Muscle of leg (tissue), 16 donors: ENCODE measurements at places on chromosomes 7 and 10.

GRCh38 chr10:3805791-3806461 is 20.9 kb upstream of the KLF6 start:
- peak; percentile 93 for DNase-seq

- no peak for DNase-seq
Observed at GRCh38 chr7:82270870-82271269, 172.7 kb downstream of the CACNA2D1 start.

GRCh38 chr10:18418541-18419215 is 232.7 kb downstream of the NSUN6 start:
- DNase-seq = peak; percentile 32

GRCh38 chr10:103542764-103543616 is 49.5 kb downstream of the NEURL1 start:
- peak; percentile 68 for DNase-seq

- DNase-seq = peak; percentile 1
Observed at GRCh38 chr7:96708872-96709271, 774 bp downstream of the SEM1 start.

- DNase-seq = no peak
Observed at GRCh38 chr7:24197852-24198251, 86.1 kb upstream of the NPY start.

GRCh38 chr7:20354610-20355528 is 24.2 kb downstream of the ITGB8 start:
- DNase-seq = no peak

GRCh38 chr7:157893535-157894044 is 556.8 kb downstream of the DNAJB6 start:
- DNase-seq = no peak

GRCh38 chr10:69791812-69792211 is 9.9 kb upstream of the COL13A1 start:
- DNase-seq = no peak

DNA sequence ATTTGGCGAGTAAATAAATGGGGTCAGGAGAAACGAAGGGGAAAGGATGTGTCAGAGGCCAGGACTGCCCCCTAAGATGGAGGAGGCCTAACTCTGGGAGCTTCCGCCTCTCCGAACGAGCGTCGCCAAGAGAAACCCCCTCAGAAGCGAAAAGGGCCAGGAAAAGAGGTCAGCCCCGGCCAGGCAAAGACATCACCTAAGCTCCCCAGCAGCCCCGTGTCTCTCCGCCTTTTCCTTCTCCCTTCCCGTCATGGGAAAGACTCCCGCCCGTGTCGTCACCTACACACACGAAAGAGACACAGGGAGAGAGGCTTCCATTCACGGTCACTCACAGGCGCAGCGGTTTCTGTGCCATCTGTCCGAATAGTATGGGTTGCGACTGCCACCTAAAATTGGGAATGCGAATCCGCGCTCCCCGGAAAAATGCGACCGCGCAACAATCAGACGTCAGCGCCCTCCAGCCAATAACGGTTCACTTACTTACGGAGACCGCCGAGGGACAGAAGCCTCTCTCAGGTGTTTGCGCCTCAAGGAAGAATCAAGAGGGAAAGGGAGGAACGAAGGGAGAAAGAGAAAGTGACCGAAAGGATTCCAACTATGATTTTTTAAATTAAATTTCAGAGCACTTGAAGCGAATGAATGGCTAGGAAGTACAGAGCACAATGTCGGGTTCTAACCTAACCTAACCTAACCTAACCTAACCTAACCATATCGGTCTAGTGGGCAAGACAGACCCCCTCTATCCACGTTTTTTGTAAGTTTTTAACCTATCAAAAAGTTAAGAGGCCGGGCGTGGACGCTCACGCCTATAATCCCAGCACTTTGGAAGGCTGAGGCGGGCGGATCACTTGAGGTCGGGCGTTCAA is at the start of gene CWF19L1:
Gene CWF19L1 (minus strand): TSS at position 400 of the 866 bp plus-strand sequence. CDS start 45 bp downstream, at position 355.
- peak; percentile 95 for DNase-seq

DNA sequence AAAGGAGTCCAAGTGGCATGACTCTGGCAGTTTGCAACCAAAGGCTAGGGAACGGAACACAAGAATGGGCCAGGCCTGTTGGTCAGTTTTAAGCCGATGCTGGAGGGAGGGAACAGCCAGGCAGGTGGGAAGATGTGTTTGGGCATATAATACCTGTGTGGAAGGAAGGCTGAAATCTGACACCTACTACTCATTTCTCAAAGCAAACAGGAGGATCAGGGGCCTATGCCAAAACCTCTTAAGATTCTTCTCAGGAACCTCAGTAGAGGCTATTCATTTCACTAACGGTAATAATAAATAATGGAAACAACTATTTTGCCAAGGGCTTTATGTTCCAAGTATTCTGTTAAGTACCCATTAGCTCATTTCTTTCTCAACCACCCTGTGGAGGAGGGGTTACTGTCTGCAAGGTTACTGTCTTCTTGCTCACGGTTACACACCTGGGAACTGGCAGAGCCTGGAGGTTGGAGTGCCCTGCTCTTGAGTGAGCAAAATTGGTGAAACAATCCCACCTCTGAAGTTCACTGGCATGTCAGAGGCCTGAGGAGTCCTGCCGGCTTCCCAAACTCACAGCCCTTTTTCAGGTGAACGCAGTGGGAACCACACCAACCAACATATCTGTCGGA is 35.5 kb downstream of the GOT1 start:
- no peak for DNase-seq

GRCh38 chr7:96014617-96015016 is 242.3 kb downstream of the DYNC1I1 start:
- no peak for DNase-seq

DNA sequence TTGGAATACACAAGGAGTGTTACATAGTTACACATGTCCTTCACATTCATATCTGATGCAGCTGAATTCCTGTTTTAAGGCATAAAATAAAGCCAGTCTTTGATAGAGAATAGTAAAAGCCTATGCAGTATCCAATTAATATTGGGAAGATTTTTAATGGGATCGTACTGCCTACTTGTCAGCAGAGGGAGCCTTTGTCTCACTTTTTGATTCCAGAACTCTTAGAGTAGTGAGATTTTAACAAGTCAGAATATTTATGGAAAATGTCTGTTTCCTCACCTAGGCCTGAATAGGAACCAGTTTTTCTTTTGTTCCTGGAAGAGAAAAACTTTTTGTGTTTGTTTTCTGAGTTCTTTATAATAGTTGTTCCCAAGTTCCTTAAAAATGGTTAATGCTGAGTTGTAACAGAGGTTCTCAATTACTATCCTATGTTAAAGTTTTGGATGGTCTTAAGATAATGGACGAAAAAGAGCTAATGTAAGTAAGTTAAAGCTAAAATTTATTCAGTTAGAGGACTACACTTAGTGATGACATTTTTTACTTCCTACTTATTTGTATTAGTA is 114.0 kb downstream of the BBS9 start:
- peak; percentile 83 for DNase-seq

- no peak for DNase-seq
Observed at GRCh38 chr10:106563384-106563783, 601.1 kb downstream of the SORCS1 start.

DNA sequence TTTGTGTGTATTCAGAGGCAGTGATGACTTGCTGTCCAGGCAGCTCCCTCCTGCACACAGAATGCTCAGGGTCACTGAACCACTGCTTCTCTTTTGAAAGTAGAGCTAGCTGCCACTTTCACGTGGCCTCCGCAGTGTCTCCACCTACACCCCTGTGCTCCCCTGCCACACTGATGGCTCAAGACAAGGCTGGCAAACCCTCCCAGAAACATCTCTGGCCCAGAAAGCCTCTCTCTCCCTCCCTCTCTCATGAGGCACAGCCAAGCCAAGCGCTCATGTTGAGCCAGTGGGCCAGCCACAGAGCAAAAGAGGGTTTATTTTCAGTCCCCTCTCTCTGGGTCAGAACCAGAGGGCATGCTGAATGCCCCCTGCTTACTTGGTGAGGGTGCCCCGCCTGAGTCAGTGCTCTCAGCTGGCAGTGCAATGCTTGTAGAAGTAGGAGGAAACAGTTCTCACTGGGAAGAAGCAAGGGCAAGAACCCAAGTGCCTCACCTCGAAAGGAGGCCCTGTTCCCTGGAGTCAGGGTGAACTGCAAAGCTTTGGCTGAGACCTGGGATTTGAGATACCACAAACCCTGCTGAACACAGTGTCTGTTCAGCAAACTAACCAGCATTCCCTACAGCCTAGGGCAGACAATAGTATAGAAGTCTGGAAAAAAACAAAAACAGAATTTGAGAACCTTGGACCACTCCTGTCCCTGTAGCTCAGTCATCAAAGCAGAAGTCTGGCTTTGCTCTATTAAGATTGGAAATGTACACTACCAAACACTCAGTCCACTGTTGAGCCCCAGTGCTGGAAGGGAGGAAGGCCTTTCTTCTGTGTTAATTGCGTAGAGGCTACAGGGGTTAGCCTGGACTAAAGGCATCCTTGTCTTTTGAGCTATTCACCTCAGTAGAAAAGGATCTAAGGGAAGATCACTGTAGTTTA is 15.8 kb downstream of the SCD start:
- DNase-seq = no peak

DNA sequence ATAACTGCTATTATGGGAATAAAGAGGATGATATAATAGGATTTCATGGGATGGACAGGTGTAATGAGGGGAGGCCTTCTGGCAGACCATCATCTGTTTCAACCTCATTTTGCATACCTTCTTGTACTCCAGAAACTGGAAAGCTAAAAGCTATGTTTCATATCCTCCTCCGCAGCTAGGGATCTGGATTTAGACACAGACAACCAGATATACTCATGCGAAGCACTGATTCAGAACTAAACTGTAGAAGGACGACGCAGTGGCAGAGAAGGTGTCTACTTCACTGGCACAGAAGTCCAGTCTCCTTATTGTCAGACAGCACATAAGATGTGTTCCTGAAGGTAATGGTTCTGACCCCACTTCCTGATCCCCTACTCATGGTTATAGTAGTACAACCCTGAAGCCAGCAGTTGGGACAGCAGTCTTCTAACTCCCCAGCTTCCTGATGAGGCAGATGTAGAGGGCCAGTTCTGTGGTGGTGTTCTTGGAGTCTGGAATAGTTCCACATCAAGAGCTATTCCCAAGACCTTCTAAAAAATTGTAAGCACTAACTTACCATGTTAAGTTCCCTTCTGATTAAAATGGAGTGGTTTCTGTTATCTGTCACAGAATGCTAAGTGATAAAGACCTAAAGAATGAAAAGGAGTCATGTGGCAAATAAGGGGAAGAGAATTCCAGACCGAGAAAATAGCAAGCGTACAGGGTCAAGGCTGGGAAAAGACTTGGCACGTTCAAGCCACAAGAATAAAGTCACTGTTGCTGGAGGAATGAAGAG is 550.3 kb downstream of the GRM8 start:
- DNase-seq = no peak

GRCh38 chr7:33130184-33130583 is 820 bp downstream of the BBS9 start:
- peak; percentile 24 for DNase-seq
